ENCODE measurements at places on chromosomes 11 and 22. TPM values are rescaled to one million over a fixed set of nuclear protein-coding genes. Genes with fewer than 3 reads are reported as not detected.

DNA sequence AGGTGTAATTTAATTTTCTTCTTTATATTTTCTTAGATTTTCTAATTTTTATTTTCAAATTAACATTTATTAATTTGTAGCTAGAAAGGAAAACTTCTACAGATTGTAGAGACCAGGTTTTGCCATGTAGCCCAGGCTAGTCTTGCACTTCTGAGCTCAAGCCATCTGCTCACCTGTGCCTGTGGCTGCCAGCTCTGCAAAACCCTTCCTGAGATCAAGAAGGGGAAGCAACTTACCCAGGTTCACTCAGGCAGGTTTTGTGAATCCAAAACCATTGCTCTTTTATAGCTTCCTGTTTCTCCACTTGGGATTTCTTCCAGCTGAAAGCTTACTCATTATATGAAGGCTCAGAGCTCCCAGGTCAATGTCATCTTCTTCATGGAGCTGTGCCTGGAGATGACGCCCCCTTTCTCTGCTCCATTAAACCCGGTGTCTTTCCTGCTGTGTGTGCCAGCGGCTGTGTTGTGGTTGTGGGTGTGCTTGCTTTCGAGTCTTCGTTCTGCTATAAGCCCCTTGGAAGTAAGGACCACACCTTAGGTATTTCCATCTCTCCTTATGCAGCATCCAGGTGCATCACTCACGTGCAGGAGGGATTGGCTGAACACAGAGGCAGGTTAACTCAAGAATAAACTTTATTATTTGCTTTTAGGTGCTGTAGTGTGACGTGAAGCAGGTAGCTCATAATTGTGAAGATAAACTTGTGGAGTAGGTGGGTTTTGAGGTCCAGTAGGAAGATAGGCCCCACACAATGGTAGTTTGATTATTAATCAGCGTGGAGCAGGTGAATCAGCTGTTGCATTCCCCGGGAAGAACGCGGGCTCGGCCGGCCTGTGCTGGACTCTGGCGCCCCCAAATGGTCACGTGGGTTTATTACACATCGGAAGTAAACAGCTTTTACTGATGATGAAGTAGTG is 42.2 kb upstream of the INCENP start:
- peak; percentile 75 for DNase-seq
- H3K4me3 ChIP-seq: no peak overlapping the region
- H3K36me3 ChIP-seq: no peaks in the 10 kb centered on the region

- H3K36me3 ChIP-seq: no peaks in the 10 kb centered on the region
- H3K4me1 ChIP-seq: no peaks in the 10 kb centered on the region
- no peak overlapping the region for H3K4me3 ChIP-seq
- H3K27ac ChIP-seq: no peak overlapping the region
Measured at GRCh38 chr11:29019960-29020683, 911.9 kb downstream of the METTL15 start.

DNA sequence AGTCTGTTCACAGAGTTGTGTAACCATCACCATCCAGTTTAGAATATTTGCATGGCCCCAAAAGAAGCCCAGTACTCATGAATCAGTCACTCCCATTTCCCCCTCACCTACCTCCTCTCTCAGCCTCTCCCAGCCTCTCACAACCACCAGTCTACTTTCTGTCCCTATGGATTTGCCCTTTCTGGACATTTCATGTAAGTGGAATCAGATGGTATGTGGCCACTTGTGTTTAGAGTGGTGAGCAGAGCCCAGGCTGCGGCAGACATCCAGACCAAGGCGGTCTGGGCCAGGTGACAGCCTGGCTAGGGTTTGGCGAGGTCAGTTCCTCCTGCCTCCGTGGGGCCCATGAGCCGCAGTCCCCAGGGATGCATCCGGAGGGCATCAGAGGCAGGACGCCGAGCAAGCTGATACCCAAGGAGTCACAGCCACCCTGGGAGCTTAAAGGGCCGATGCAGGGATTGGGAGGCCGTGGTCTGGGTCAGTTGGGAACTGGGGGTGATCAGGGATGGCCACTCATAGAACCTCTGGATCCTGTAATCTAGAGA is 53.3 kb upstream of the CLDN5 start:
- H3K27ac ChIP-seq: peak overlapping the region; percentile 54
- H3K27me3 ChIP-seq: no peaks in the 10 kb centered on the region
- H3K36me3 ChIP-seq: no peaks in the 10 kb centered on the region
- H3K4me3 ChIP-seq: no peak overlapping the region
- no peak for DNase-seq
- H3K4me1 ChIP-seq: no peaks in the 10 kb centered on the region

Gene TSPAN18
- 8.0 TPM for total RNA-seq

Gene FREY1
- not detected for total RNA-seq
